ENCODE measurements at places on chromosomes 7 and 10.

DNA sequence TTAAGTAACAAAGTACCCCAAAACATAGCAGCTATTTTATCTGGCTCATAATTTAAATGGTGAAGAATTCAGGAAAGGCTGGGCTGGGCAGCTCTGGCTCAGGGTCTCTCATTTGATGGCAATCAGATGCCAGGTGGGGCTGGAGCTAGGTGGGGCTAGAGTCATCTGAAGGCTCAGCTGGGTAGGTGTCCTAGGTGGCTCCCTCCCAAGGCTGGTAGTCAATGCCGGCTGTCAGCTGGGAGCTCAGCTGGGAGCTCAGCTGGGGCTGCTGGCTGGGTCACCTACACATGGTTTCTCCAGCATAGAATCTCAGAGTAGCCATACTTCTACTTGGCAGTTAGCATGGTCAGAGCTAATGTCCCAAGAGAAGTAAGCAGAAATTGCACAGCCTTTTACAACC, 34.1 kb downstream of the OSBPL3 start:
- no peak for DNase-seq

- DNase-seq = no peak
Measured at GRCh38 chr10:62166331-62167131, 102.1 kb downstream of the RTKN2 start.

DNA sequence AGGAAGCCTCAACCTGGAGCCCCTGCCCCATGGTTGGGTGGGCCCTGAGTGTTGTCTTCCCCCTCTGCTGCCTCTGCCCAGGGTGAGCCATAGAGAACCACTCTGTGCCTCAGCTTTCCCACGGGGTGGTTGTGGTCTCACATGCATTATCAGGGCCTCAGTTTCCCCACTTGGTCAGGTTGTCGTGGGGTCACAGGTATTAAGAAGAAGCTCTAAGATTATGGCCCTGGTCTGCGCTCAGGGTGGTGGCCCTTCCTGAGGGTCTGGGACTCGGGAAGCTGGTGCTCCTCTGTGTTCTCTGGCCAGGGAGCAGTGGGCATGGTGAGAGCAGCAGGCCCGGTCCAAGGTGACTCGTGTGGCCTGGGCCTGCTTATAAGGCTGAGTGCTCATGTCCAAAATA, 17.8 kb downstream of the LRRC27 start:
- no peak for DNase-seq

GRCh38 chr7:73905360-73905759, 44.4 kb downstream of the TMEM270 start:
- DNase-seq = no peak

- DNase-seq = no peak
Measured at GRCh38 chr7:15178065-15178464, 275.5 kb upstream of the DGKB start.

DNA sequence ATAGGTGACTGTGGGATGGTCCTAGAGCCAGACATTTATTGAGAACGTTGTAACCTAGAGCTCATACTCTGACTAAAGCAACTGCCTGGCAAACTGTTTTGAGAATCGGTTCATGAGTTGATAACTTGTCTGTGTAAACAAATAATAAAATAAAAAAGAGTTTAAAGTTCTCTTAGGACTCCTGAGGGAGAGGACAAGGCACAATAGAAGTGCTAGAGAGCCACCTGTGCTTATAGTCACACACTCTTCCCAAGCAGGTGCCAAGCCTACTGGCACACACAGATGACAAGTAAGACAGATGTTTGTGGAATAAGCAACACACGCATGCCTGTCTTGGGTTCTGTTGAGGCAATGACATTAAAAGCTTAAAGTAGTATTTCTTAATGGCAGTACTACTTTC, 7.9 kb downstream of the EDRF1 start:
- no peak for DNase-seq

- no peak for DNase-seq
Measured at GRCh38 chr7:374706-375311, 84.8 kb downstream of the FOXL3 start.

DNA sequence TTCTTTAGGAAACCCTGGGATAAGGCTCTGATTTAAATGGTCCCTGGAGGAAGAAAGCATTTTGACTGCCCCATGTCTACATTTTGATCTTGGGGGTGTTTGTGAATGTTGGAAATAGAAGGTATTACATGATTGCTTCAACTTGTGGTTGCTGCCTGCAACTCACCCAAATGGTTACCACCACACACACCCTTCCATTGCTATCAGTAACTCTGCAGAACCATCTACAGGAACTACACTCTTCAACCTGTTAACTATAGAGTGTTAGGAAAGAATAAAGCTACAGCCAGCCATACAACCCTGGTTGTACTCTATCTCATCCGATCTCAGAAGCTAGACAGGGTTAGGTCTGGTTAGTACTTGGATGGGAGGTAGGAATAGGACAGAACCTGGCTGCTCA, 71.2 kb downstream of the APBB1IP start:
- DNase-seq = no peak

DNA sequence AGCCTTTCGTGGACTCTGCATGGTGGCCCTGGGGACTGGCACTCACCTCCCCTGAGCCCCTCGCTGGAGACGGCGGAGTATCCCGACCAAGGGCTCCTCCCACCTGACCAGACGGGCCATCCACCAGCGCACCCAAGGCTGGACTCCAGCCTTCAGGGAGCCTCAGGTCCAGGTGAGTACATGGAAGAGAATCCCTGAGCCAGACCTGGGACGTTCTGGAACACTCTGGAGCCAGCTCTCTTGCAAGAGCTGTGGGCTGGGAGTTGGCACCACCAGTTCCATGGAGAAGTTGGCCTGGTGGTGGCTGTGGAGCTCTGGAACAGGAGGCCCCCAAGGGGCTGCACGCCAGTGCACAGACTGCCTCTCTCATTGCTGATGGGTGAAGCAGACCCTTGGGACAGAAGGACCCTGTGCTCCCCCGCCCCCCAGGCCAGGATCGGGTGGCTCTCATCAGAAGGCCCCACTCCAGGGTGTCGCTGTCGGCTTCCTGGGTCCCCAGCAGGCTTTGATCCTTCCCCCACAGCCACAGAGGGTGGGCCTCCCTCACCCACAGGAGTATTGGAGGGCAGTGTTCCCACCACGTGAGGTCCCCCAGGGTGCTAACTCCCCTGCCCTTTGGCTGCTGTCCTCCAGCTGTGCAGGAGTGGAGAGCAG, 189.9 kb downstream of the EBF3 start:
- DNase-seq = no peak

GRCh38 chr7:84104826-84105225, 89.8 kb downstream of the SEMA3A start:
- DNase-seq = no peak

DNA sequence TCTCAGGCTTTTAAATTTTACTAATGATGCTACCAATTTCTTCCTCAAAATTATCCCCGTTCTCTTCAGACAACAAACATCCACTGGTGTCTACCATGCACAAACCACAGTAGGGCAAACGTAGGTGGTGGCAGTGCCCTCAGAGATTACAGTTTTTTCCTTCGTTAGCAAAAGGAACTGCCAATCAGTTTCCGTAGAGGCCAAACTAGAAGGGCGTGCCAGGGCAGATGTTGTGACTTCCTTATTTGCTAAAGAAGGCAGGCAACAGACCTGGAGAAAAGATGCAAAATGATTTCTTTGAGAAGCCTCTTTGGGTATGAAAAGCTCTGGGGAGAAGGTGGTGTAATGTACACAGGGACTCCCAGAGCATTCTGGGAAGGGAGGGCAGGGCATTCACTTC, 7.6 kb upstream of the FAM180A start:
- DNase-seq = no peak

- DNase-seq = no peak
Measured at GRCh38 chr7:96530786-96531185, 178.9 kb downstream of the SEM1 start.

DNA sequence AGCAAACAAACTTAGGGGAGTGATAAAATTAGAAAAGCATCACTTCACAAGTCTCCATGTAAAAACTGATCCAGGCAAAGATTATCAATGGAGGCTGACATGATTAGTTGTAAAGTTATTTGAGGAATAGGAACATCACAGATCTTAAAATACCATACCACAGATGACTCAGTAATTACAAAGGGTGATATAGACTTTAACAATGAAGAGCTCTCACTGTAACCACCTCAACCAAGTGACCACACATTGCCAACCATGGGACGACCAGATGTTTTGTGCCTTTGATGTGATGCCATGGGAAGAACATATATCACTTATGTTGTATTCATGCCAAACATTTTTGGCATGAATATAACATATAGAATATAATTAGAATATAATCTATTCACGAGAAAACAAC, 11.7 kb downstream of the AASS start:
- DNase-seq = no peak

DNA sequence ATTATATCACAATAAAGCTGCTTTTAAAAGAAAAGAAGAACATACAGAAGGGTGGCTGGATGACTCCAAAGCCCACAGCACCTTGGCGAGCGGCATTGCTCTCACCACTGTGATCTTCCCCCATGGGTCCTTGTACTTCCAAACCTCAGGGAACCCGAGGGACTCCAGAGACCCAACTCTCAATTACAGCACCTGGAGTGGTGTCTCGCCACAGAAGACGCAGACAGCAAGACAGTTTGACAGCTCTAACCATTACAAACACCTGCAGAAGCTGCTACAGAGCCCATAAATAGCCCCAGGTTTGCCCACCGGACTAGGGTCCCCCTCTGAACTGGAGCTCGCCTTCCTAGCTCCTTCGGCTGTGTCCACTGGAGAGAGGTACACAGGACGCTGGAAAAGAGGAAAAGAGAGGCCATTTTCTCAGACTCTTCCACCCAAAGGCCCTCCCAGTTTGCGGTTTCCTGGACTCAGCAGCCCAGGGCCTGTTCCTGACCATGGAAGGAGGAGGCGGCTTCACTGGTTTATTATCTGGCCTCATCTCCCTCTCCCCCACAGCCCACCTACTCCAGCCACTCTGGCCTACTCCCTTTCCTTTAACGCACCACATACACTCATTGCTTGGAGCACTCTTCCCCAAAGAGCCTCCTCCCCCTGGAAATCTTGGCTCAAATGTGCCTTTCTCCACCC, 1.9 kb downstream of the PIK3AP1 start:
- DNase-seq = no peak

DNA sequence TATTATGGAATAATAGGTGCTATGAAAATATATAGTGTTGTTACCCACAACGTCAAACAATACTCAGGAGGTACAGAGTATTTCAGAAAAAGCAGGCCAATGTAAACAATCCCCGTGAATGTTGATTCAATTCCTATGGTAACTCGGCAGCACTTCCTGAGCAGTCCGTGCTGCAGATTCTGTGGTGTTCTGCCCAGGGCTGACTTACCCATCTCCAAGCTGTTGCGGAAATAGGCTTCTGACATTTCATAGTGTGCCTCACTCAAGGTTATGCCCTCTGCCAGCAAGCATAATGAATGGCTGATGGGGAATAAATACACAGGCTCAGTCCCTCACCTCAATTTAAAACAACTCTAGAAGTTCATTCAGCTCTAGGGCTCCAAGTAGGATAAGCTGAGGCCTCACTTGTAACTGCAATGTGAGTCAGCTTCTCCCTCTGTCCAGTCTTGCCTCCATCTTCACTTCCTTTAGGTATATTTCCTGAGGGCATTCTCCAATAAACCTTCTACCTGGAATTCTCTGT, 177.6 kb downstream of the GNAI1 start:
- DNase-seq = peak; percentile 6

- no peak for DNase-seq
Measured at GRCh38 chr7:111960984-111961383, 245.2 kb downstream of the DOCK4 start.

GRCh38 chr7:86469680-86470295, 173.9 kb upstream of the GRM3 start:
- DNase-seq = peak; percentile 18

DNA sequence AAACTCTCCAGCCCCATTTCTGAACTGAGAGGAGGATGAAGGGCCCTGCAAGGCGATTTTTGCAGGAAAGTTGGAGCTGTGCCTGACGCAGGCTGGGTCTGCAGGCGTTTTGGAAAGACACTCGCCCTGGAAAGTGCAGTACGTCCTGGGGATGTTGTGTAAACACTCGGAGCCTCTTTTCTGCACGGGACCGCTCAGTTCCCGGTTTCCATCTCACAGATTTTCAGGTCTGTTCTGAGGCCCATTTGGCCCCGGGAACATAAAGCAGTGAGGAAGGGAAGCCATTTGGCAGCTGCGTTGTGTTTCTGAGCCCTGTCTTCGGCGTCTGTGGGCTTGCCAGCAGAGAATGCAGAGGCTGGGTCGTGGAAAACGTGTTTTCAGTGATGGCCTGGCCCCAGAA, 655.0 kb upstream of the MGMT start:
- no peak for DNase-seq

GRCh38 chr7:16758631-16759611, 5.4 kb downstream of the TSPAN13 start:
- no peak for DNase-seq

- DNase-seq = no peak
Measured at GRCh38 chr7:68269405-68269804, 1272.8 kb downstream of the TYW1 start.

GRCh38 chr10:22438711-22439110, 93.4 kb downstream of the SPAG6 start:
- no peak for DNase-seq

DNA sequence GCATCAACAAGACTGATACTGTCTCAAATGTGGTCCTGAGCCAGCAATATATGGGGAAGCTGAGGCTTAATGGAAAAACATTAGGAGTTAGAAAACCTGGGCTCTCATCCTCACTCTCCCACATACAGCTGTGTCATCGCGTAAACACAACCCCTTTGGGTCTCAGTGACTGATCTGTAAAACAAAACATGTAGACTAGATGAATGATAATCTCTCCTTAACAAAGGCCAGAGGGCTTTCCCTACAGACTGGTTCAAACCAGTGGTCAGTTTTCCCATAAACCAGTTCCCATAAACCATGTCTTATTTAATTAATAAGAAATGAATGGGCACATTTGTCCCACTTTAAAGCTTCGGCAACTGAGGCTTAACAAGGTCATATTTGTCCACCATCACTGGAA, 48.1 kb downstream of the OSBPL3 start:
- no peak for DNase-seq

DNA sequence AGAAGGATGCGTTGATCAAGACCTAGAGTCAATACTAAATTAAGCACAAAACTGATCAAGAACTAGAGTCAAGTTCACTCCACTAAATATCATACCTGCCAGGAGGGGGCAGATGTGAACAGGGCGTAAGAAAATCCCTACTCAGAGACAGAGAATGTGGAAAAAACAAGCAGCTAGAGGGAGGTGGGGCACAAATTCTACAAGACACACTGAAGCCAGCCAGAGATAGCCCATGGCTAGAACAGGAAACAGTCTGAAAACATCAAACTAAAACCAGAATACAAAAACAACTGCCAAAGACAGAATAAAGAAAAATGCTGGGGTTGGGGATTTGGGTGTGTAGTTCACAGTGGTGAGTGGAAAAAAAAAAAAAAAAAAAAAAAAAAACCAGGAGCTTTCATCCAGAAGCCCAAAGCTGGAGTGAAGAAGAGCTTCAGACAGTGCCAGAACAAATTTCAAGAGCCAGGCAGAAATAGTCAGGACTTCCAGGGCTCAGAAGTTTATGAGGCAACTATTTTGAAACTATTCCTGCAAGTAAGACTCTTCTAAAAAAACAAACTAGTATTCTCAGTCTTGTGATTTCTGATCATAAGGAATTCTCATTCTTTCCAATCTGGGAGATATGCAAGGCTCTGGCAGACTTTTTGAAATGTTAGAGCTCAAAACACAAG, 118.3 kb downstream of the CCDC71L start:
- DNase-seq = peak; percentile 51

- DNase-seq = no peak
Measured at GRCh38 chr7:3117488-3118231, 74.0 kb upstream of the CARD11 start.

All from CD4-positive, alpha-beta T cell treated with Interferon alpha-2 for 1 hour (primary cell).